ENCODE measurements at places on chromosomes 12 and 14. TPM values are rescaled to one million over a fixed set of nuclear protein-coding genes. Genes with fewer than 3 reads are reported as not detected.

The KITLG gene
- total RNA-seq: 3.1 TPM

The CPNE8 gene
- not detected for total RNA-seq

The IL26 gene
- total RNA-seq: not detected

The JPH4 gene
- not detected for total RNA-seq

The IKZF4 gene
- total RNA-seq: 1.1 TPM

The TSPAN19 gene
- total RNA-seq: not detected
